ENCODE measurements at places on chromosomes 7 and 10. TPM values are rescaled to one million over a fixed set of nuclear protein-coding genes. Genes with fewer than 3 reads are reported as not detected.

DNA sequence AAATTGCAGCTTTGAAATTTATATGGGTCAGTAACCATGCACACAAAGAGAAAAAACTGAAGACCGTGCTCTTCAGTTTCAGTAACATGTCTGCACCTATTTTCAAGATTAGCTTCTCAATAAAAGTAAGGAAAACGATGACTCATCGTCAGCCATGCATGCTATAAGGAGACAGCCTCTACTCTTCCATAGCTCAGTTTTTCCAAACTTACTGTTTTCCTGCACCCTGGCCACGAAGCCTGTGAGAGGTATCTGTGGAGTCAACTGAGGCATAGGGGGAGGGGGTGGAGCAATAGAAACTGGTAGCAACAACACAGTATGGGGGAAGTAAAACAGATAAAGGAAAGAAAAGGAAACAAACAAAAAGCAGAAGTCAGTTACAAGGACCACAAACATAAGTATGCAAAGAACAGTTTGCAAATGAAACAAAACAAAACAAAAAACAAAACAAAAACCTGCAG lies 58.0 kb downstream of the PDSS1 start:
- H3K4me3 ChIP-seq: no peak overlapping the region
- no peak overlapping the region for H3K27ac ChIP-seq
- no peaks in the 10 kb centered on the region for H3K27me3 ChIP-seq

- no peaks in the 10 kb centered on the region for H3K27me3 ChIP-seq
- peaks cover 7% of the 10 kb centered on the region for H3K4me1 ChIP-seq
- DNase-seq: no peak
- H3K4me3 ChIP-seq: no peak overlapping the region
- H3K36me3 ChIP-seq: no peaks in the 10 kb centered on the region
Observed at GRCh38 chr7:44958645-44959344, 20.0 kb downstream of the MYO1G start.

DNA sequence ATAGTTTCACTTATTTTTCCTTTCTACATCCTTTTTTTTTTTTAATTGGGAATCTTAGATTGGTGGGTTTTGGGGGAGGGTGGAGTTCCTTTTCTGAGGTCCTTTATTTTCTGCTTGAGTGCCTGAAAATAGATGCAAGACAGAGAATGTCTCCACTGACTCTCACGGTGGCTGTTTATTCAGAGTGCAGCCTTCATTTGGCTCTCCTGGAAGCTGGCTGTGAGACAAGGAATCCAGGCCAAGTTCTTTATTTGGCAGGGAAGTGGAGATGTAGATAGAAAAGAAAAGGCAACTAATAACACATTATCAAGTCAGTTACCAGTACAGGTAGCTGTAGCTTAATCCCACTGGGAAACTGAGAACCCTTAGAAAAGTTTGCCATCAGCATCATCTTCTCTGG lies 118.6 kb downstream of the CNTNAP2 start:
- H3K4me3 ChIP-seq: no peak overlapping the region
- H3K4me1 ChIP-seq: no peaks in the 10 kb centered on the region
- no peak for DNase-seq
- H3K27ac ChIP-seq: no peak overlapping the region
- H3K36me3 ChIP-seq: no peaks in the 10 kb centered on the region

- no peaks in the 10 kb centered on the region for H3K36me3 ChIP-seq
- no peaks in the 10 kb centered on the region for H3K27me3 ChIP-seq
- H3K4me1 ChIP-seq: peaks cover 3% of the 10 kb centered on the region
- H3K27ac ChIP-seq: no peak overlapping the region
- H3K4me3 ChIP-seq: no peak overlapping the region
Observed at GRCh38 chr10:60171436-60172013, 218.2 kb downstream of the ANK3 start.

DNA sequence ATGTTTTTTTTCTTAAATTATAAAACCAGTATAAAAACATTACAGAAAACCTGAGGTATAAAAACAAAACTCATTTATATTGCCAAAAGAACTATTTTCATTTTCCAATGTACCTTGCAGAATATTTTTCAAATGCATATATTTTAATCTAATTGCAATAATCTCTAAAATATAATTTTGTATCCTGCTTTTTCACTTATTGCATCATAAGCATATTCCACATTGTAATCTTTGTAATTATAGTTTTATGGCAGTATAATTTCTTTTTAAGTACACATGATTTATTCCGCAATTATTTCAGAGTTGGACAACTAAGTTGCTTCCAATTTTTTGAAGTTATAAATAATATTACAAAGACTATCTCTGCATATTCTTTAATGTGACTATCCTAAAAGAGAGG lies 43.7 kb downstream of the SGCE start:
- DNase-seq: no peak
- no peaks in the 10 kb centered on the region for H3K27me3 ChIP-seq
- H3K4me1 ChIP-seq: no peaks in the 10 kb centered on the region
- no peak overlapping the region for H3K27ac ChIP-seq

GRCh38 chr7:114957444-114957843 lies 35.5 kb downstream of the MDFIC start:
- H3K27ac ChIP-seq: no peak overlapping the region
- DNase-seq: no peak
- no peaks in the 10 kb centered on the region for H3K4me1 ChIP-seq
- H3K4me3 ChIP-seq: no peak overlapping the region

DNA sequence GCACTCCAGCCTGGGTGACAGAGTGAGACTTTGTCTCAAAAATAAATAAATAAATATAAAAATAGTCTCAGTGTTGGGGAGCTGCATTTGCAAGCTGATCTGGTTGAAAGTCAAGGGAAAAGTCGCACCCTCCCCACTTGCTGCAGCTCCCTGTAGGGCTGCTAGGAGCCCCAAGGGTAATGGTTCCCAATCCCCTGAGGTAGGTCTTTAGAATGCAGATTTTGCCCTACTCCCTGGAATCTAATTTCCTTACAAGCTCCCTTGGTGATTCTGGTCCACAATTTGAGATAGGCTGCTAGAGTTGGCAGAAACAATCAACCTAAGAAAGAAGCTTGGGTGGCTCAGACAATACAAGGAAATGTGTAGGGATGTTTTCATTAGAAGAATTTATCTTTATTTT lies 232.5 kb upstream of the YAE1 start:
- H3K4me3 ChIP-seq: no peak overlapping the region
- no peaks in the 10 kb centered on the region for H3K27me3 ChIP-seq
- no peak overlapping the region for H3K27ac ChIP-seq

- no peaks in the 10 kb centered on the region for H3K4me1 ChIP-seq
- DNase-seq: no peak
- H3K27ac ChIP-seq: no peak overlapping the region
- no peaks in the 10 kb centered on the region for H3K27me3 ChIP-seq
Observed at GRCh38 chr10:6314620-6315205, 112.0 kb downstream of the PFKFB3 start.

- no peaks in the 10 kb centered on the region for H3K36me3 ChIP-seq
- DNase-seq: no peak
- no peak overlapping the region for H3K27ac ChIP-seq
- H3K4me3 ChIP-seq: no peak overlapping the region
- no peaks in the 10 kb centered on the region for H3K27me3 ChIP-seq
- H3K4me1 ChIP-seq: no peaks in the 10 kb centered on the region
Observed at GRCh38 chr7:101146-102046, 91.0 kb upstream of the FAM20C start.

- no peak for DNase-seq
- H3K27ac ChIP-seq: no peak overlapping the region
- H3K4me3 ChIP-seq: no peak overlapping the region
- no peaks in the 10 kb centered on the region for H3K4me1 ChIP-seq
- no peaks in the 10 kb centered on the region for H3K36me3 ChIP-seq
Observed at GRCh38 chr10:67723601-67724000, 27.6 kb upstream of the CTNNA3 start.

GRCh38 chr7:75694638-75695399 lies 43.9 kb downstream of the HIP1 start:
- no peaks in the 10 kb centered on the region for H3K27me3 ChIP-seq
- no peak overlapping the region for H3K4me3 ChIP-seq
- DNase-seq: no peak
- no peaks in the 10 kb centered on the region for H3K36me3 ChIP-seq
- H3K27ac ChIP-seq: no peak overlapping the region
- H3K4me1 ChIP-seq: no peaks in the 10 kb centered on the region

DNA sequence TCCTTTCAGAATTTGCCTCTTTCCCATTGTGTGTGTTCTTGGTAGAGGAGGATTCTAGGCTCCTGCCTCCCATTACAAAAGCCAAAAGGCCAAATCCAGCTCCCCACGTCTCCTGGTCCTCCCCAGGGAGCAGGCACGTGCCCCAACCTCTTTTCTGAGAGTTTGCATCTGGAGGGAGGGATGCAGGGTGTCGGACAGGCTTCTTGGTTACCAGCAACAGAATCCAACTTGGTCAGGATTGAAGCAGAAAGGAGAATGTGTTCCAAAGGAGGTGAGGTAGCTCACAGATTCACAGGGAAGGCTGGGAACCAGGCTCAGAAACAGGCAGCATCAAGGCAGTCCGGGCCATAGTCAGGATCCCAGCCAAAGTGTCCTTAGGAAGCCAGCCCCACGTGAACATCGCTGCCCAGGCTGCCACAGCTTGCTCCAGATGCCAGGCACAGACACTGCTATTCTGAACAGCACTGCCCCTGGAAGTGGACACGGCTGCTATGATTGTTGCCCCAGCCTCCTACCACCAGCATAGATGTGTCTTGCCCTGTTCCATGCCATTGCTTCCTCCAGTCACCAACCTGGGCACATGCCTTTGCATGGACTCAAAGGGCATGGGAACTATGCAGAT lies 264.2 kb upstream of the ZMIZ1 start:
- H3K36me3 ChIP-seq: no peaks in the 10 kb centered on the region
- H3K4me1 ChIP-seq: peaks cover 4% of the 10 kb centered on the region
- no peak overlapping the region for H3K4me3 ChIP-seq
- DNase-seq: no peak
- no peaks in the 10 kb centered on the region for H3K27me3 ChIP-seq
- peak overlapping the region; percentile 40 for H3K27ac ChIP-seq

Gene VENTX
- total RNA-seq: 0.36 TPM

Gene MRM2
- 18.1 TPM for total RNA-seq

Gene PRKG1
- 38.2 TPM for total RNA-seq

Gene RBP4
- 7.9 TPM for total RNA-seq

Gene SPDYE5
- not detected for total RNA-seq
